ENCODE measurements at places on chromosomes 11 and 22.

GRCh38 chr11:134763030-134763388 is 351.0 kb upstream of the B3GAT1 start:
- no peak for DNase-seq

DNA sequence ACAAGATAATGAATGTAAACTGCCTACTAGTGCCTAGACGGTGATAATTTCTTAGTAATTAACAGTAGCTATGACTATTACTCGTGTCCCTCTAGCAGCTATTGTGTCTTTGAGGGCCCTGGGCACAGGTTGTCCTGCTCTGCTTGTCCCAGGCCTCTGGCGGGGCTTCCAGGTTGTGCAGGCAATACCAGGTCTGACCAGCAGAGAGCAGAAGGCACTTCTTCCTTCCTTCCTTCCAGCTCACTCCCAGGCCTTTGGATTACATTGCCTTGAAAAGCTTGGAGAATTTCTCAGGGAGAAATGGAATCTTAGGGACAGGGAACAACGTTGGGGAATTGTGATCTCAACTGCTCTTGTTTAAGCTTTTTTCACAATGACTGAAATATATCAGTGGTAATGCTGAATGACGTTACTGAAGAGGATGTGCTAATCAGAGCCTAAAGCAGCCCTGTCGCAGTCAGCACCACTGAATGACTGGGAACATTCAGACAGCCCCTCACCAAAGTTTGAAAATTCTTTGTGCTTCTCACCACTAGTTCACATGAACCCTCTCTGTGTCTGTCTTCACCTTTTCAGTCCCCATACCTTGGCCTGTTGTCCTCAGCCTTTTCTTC is 8.4 kb upstream of the CCKBR start:
- no peak for DNase-seq

- no peak for DNase-seq
Observed at GRCh38 chr11:126914941-126915340, 85.6 kb downstream of the KIRREL3 start.

DNA sequence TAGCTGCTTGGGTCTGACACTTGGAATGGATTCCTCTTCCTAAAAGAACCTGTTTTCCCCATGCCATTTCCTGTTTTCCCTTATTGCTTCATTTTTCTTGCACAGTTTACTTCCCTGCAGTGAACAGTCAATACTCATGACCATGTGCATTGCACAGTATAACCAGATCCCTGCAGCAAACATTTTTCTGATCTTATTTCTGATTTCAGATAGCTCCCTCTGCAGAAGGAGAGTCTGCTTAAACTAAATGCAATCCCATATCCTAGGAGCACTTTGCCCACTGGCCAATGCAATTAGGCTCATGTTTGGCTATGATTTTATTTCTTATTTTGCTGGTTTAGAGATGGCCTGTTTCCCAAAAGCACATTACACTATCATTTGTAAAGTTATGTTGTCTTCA is 96.7 kb upstream of the CD44 start:
- DNase-seq: no peak

- no peak for DNase-seq
Observed at GRCh38 chr11:34404280-34404679, 34.5 kb upstream of the CAT start.

DNA sequence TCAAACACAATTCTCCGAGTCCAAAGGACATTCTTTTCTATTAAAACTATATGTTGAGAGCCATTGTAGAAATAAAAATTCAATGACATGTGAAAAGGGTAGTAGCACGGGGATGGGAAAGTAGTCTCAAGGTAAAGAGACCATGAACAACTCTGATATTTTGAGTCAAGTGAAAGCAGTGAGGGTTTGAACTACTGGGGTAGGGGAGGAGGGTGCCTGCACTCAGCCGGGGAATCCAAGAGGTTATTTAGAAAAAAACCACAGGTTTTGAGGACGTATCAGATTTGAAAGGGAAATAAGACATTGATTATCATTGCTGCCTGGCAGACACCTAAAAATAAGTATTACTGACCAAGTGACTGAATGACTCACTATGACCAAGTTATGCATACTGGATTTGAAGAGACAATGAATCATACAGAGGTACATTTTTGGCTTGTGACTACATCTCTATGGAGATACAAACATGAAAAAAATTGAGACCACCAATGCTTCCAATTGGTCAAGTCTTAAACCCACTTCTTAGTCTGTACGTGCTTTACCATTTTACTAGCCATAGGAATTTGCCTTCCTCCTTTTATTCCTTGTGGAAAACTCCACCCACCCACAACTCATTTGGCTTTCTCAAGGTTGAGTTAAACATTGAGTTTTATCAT is 2.2 kb upstream of the OR52H1 start:
- peak; percentile 91 for DNase-seq

- DNase-seq: peak; percentile 91
Observed at GRCh38 chr11:32210556-32210955, 119.7 kb downstream of the RCN1 start.

- DNase-seq: no peak
Observed at GRCh38 chr11:69923196-69923595, 104.0 kb upstream of the FGF3 start.

- no peak for DNase-seq
Observed at GRCh38 chr22:42770941-42771647, 50.4 kb upstream of the A4GALT start.

- DNase-seq: no peak
Observed at GRCh38 chr22:42860968-42861367, 3.9 kb upstream of the ARFGAP3 start.

DNA sequence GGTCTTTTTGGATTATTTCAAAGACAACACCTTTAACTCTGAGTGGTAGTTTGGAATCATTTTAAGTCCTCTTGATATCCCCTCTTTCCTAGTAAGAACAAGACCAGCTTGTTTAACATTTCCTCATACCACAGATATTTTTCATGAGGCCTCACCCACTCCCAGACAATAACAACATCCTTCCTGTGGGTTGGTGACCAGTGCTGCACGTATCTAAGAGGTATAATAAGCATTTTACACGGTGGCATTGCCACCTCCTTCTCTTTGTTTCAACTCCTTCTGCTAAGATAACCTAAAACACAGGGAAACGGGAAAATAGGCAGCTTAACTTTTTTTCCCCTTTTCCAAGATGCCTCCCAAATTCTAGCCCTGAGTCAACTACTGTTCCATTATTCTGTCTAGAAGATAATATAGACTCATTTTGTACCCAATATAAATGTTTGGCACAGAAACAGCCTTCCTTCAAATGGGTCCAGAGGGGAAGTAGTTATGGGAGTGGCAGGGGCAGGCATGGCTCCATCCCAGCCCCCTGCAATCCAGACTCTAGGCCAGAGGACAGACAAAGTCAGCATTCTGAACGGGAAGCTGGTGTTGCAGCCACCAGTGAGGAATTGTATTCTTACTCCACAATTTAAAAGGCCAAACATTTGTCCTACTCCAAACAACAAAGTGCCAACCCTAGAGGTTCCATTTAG is 28.5 kb downstream of the MAML2 start:
- DNase-seq: no peak

- no peak for DNase-seq
Observed at GRCh38 chr11:12211331-12212065, 101.1 kb downstream of the MICAL2 start.

GRCh38 chr11:75899806-75900205 is 84.8 kb downstream of the UVRAG start:
- DNase-seq: no peak

- no peak for DNase-seq
Observed at GRCh38 chr11:3177931-3178330, 12.8 kb upstream of the OSBPL5 start.

GRCh38 chr22:47631571-47632102 is 869.2 kb downstream of the TBC1D22A start:
- no peak for DNase-seq

- no peak for DNase-seq
Observed at GRCh38 chr11:29272019-29272654, 744.7 kb downstream of the KCNA4 start.

GRCh38 chr22:47059076-47059475 is 296.6 kb downstream of the TBC1D22A start:
- no peak for DNase-seq

DNA sequence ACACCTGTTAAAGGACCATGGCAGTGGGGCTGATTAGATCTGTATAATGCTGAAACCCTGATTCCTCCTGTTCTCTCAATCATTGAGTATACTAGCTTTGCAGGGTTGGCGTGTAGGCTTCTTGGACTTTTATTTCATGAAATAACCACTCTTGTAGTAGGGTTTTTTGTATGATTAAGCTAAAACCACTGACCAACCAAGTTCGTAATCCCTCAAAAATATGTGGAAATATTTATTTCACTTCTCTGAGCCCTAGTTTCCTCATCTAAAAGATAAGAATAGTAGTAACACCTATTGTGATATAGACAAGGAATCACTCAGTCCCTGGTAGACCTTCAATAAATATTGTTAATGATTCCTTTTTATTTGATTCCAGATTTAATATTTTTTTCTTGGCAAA is 4.2 kb downstream of the API5 start:
- no peak for DNase-seq

DNA sequence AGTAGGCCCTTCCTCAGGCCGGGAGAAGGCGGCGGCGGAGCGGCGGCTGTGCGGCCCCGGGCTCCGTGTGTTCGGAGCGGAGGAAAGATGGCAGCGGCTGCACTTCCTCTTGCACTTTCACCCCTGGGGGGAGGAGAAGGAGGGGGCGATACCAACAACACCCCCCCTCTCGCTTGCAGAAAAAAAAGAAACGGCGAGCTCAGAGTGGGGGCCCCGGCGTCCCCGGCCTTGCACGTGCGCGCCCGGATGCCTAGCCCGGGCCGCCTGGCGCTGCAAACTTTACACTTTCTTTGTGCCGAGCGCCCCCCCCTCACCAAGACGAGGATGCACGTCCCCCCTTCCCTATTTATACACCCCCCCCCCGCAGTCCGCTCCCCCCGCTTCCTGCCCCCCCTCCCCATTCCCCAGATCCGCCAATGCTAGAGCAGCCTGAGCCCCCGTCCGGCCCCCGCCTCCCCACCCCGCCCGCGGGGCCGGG is at the start of gene PATZ1:
TSS of gene PATZ1 (minus strand) at position 92 of the 478 bp plus-strand sequence. CDS start 744 bp downstream, outside the sequence.
- peak; percentile 28 for DNase-seq

DNA sequence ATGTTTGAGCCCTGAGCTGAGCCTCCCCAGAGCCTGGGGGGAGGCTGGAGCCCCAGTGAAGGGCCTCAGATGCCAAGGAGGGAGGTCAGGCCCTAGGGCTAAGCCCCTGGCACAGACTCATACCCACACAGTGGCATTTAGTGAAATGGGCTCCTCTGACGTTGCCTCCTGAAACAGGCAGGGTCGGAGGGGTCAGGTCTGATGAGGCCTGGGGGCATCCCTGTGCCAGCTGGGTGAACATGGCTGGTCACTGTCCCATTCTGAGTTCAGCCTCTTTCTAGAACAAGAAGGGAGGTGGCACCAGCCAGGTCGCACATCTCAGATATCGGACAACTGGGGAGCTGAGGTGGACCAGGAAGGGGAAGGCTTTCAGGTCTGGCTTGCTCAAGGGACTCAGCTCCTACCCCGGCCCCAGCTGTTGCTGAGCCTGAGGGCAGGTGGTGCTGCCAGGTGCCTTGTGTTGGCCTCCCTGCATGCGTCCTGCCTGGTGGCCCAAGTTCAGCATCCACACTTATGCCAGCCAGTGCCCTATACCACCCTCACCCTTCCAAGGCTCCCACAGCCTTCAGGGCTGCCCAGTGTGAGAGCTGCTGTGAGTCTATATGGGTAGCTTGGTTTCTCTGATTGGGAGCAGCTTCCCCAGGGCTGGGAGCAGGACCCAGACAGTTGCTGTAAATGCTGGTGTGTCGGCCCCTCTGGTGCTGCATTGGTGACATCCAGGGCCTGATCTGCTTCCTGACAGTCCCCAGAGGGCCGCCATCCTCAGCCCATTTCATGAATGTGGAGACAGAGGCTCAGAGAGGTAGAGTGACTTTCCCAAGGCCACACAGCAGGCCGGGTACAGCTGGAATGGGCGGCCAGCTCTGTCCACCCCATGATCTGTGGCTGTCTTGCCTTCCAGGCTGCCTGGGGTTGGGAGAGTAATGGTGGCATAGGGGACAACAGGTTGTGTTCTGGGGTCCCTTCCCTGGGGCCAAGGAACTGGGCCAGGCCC is 32.8 kb upstream of the PPARA start:
- no peak for DNase-seq

DNA sequence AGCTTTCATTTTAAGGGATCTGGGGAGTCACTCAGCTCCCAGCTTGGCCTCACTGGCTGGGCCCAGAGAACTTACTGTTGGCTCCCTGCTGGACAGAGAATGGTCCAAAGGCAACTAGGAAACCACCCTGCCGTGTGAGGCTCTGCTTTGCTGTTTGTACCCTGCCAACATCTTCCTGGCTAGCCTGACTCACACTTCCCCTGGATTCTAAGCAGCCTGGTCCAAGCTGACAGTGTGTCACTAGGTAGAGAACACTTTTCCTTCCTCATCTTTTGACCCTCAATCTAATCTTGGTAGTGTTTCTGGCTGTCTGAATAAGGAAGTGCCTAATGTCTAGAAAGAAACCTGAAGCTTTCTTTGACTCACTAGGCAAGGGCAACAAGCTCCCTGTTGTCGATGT is 76.7 kb downstream of the FAR1 start:
- no peak for DNase-seq

DNA sequence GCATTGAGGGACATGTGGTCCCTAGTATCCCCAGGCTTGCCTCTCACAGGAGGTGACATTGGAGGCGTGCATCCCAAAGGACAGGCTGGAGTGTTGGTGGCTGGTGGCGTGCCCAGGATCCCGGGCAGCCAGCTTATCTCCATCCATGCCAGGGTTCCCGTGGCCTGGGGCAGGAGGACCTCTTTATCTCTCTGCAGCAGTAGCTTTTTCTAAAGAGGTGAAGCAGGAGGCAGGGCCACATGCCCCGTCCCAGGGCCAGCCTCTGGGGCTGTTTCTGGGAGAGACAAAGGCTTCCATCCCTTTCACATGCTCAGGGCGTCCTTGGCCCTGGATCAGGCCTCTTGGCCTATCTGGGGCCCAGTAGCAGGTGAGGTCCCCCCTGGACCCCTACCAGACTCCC is 19.7 kb downstream of the PARVG start:
- no peak for DNase-seq

DNA sequence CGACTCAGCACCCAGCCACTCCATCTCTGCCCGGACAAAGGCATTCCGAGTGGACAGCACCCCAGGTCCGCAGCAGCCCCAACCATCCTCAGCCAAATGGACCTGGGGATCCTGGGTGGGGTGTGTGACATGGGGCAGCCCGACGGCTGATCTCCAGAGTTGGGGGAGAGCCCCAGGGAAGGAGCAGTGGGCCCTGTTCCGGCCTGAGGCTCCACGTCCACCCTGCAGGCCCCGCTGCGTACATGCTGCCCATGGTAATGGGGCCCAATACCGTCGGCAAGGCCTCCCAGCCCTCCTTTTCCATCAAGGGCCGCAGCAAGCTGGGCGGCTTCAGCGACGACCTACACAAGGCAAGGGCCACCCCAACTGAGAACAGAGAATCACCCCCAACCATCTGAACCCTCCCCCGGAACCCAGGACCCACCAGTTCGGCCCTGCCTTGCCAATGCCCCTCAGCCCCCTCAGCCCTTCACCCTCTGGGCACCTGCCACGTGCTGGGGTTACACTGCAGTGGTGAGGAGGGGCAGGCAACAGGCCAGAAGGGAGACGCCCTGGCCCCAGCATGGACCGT is 5.4 kb downstream of the SCGB1C1 start:
- DNase-seq: no peak

- DNase-seq: no peak
Observed at GRCh38 chr11:109914809-109915653, 178.2 kb upstream of the ZC3H12C start.

Data from HS-5 (cell line).